ENCODE measurements at places on chromosomes 7 and 10. TPM values are rescaled to one million over a fixed set of nuclear protein-coding genes. Genes with fewer than 3 reads are reported as not detected.

FXYD4 gene
- not detected for total RNA-seq

RPS24 gene
- 3,098 TPM for total RNA-seq

DKK1 gene
- 3.0 TPM for total RNA-seq

PCBD1 gene
- total RNA-seq, result 12.0 TPM

NPFFR1 gene
- 1.5 TPM for total RNA-seq

GARIN1A gene
- 0.74 TPM for total RNA-seq

GNG11 gene
- 5.4 TPM for total RNA-seq

DEPP1 gene
- total RNA-seq, result 3.4 TPM

NACAD gene
- 8.9 TPM for total RNA-seq

ADCY1 gene
- total RNA-seq, result 193 TPM

KLF14 gene
- not detected for total RNA-seq

Measured in temporal lobe (tissue), 4 donors.